Right hindlimb (tissue), 1 donor: ENCODE measurements at places on chromosomes 3 and 15.

GRCh38 chr3:69784954-69785514 lies 45.8 kb downstream of the MITF start:
- DNase-seq, result peak; percentile 43

DNA sequence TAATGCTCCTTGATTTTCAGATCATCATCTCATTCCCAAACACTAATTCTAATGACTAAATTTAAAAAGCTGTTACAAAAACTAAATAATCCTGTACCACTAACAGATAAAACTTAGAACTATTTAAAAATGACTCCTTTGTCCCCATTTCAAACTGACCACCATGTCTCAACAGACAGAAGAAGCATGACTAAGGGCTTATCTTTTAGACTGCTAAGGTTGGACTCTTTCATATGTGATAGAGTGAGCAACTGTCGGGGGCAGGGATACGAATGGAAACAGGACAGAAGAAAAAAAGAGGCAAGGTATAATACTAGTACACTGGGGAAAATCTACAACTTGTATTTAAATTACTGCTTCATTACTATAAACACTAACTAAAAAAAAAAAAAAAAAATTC lies 23.3 kb downstream of the SNX4 start:
- no peak for DNase-seq

DNA sequence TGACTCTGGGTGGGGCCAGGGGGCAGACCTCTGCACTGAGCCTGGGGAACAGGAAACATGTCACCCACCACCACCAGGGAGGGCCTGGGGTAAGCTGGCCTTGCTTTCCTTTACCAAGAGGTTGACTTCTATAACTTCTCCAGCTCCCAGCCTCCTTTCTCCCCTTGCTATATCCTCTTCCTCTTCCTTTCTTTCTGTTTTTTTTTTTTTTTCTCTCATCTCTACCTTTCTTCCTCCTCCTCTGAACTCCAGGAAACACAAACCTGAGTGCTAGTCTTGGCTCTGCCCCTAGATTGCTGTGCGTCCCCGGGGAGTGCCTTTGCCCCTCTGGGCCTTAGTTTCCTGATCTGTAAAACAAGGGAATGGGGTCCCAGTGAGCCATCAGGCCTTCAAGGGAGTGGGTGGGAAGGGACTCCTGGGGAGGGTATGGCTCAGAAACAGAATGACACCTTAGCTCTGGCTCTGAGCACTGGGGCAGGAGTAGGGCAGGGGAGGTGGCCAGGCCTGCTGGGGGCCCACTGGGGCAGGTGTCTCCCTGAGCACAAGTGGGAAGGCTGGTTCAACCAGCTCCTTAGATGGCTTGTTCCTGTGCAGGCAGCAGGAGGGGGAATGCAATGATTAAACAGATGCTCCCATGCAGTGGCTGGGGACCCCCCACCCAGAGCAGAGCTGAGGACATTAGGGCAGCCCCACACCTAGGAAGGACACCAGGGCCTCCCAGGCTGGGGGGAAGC lies 4.3 kb downstream of the SNX33 start:
- DNase-seq, result no peak

GRCh38 chr3:151592287-151592686 lies 131.4 kb upstream of the IGSF10 start:
- DNase-seq, result no peak

DNA sequence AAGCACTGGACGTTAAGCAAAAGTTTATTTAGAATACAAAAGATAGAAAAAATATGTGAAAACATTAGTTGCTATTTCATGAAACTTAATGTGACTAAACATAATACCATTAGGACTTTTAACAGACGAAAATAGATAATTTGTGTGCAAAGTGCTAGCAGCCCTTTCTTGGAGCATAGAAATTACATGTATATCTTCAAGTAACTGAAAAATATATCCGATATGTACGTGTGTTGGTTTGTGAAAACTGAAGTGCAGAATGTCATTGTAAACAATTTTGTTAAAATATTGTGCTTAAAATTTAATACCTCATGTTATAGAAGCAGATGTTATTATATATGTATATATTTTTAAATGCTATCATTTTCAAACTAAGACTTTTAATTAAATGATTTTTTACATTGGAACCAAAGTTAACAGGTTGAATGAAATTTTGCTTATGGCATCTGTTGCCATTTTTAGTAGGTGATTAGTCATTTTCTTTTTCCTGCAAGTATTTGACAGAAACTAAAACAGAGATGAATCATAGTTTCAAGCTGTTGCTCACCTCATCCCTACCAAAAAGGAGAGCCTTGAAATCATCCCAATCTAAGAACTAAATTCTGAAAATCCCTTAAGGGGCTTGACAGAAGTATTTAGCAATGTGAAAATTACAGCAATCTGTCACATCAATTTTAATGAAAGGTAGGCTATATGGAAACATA lies 334.8 kb downstream of the NAALADL2 start:
- no peak for DNase-seq

- DNase-seq, result no peak
Observed at GRCh38 chr3:77686560-77686959, 646.7 kb downstream of the ROBO2 start.

DNA sequence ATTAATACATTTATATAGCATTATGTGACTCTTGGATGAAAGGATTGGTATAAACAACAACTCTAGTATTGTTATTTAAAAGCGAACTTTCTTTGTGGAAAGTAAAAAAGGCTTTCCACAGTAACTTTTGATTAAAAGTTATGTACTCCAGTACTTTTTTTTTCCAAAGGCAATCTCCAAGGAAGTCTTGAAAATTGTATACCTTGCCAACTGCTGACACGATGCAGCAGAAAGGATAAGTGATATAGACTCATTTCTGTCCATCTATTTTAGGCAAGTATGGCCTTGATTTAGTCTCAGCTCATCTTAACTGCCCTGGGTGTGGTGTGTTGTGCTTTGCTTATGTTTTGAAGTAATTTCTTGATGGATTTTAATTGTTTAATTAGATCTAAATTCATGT lies 79.7 kb downstream of the OTOL1 start:
- no peak for DNase-seq

- DNase-seq, result no peak
Observed at GRCh38 chr3:135453326-135453725, 512.2 kb upstream of the PPP2R3A start.

DNA sequence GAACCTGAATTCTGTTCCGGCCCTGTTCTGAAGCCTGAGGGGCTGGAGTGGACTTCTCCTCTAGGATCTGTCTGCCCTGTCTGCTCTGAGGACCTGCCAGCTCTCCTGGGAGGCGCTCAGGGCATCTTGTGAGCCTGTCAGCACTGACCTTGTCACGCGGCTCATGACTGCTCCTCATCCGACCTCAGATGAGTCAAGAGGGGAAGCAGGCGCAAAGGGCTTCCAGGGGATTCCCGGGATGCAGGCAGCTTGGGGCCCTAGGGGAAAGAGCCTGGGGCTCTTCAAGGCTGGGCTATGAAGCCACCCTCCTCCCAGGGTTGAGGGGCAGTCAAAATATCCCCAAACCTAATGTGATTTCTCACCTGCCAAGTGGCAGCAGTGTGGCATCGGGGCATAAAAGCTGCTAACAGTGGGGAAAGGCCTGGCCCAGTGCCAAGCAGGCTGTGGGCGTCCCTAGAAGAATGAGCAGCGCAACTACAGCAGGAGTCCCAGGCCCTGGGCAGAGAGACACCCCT lies 27.6 kb upstream of the ANKDD1A start:
- DNase-seq, result no peak

DNA sequence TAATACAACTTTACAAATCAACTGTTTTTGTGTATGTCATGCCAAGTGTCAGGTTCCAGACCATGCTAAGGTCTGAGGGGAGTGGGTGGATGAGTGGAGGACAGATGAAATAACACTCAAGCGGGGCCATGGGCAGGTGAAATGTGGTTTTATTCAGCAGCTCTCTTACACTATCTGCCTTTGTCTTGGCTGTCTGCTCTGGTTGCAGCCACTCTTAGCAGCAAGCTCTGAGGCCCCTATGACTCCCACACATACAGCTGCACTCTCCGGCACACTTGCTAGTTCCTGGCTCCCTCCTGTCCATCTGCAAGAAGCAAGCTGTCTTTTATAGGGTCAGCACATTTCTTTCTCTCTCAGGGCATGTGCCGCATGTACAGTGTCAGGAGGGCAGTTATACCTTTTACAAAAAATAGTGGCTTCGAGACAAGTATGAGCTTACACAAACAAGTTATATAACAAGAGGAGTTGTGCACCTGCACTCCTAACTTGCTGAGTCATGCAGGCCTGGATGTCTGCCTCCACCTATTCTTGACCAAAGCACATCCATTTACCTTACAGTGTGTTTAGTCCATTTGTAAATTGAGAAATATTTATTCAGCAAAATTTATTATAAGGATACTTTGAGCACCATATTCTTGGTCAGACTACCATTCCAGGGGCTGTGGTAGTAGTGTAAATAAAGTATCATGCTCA lies 683.7 kb upstream of the CBLB start:
- DNase-seq, result no peak

- no peak for DNase-seq
Observed at GRCh38 chr3:14234251-14235002, 55.8 kb downstream of the LSM3 start.

- DNase-seq, result no peak
Observed at GRCh38 chr3:9395570-9396300, 1.7 kb upstream of the SETD5 start.

GRCh38 chr3:64414043-64414442 lies 188.8 kb upstream of the PRICKLE2 start:
- DNase-seq, result no peak

GRCh38 chr3:184177331-184177731 lies 2.7 kb downstream of the AP2M1 start:
- DNase-seq, result no peak

DNA sequence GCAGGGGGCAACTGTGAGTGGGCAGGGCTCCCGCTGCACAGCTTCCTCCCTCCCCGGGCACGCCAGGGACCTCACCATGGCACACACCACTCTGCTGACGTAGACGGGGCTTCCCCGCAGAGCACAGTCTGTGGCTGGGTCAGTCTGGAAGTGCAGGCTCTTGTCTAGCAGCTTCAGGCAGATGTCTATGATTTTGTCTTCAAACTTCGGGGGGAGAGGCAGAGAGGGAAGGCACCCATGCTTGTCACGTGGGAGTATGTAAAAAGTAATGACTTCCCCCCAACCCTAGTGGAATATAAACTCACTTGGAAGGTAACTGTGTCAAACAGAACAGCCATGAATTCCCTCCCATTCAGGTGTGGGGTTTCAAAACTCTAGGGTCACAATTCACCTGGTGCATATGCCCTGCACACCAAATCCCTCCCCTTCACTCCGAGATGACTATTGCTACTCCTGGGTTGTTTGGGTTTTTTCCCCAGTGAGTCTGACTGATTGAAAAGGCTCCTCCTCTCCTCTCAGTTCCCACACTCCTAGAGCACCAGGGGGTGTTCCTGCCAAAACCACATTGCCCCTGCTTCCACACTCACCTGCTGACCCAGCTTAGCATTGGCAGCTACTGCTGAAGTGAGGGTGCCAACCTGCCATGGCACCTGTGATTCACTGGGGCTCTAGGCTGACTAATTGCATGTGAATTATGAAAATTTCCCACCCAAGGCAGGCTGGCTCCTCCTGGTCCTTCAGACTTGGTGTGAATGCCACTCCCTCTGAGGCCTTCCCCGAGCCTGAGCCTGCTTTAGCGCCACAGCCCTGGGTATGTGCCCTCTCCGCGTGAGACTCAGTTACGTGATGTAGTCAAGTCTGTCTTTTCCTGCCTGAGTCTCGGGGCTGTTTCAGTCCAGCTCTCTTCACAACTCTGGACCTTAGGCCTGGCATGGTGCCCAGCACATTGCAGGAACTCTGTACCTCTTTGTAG lies 13.0 kb downstream of the TGM5 start:
- DNase-seq, result no peak

GRCh38 chr15:100191161-100191560 lies 150.6 kb downstream of the ADAMTS17 start:
- DNase-seq, result peak; percentile 32
